ENCODE measurements at places on chromosomes 2 and 18.
A peak's percentile ranks its signal among the peaks of the same experiment; 100 is the strongest.

GRCh38 chr18:56076723-56077122 is 488.7 kb upstream of the TCF4 start:
- no peak for DNase-seq

DNA sequence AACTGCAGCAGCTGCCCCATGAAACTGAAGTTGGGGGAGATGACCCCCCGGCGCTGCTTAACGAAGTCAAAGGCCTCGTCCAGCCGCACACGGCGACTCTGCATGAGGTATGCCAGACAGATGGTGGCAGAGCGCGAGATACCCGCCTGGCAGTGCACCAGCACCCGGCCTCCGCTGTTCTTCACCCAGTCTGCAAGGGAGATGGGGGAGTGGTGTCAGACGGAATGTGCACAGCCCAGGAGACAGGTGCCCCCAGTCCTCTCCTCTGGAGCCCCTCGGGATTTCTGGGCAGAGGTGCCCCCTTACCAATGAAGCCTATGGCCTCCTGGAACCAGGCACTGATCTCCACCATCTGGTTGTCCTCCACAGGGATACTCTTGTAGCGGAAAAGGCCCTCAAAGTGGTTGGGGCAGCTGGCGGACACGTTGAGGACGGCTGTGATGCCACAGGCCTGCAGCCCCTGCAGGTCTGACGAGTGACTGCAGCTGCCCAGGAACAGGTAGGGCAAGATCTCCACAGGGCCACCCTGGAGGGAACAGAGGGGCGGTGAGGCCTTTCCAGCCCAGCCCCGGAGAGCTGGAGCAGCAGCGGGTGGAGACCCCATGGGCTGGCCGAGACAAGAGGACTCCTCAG is 1.3 kb downstream of the DUSP2 start:
- peak; percentile 66 for DNase-seq

GRCh38 chr2:23523373-23524260 is 138.6 kb downstream of the KLHL29 start:
- DNase-seq, result no peak

GRCh38 chr2:22282220-22282619 is 1102.8 kb upstream of the KLHL29 start:
- no peak for DNase-seq

GRCh38 chr2:33372940-33373553 is 103.4 kb upstream of the RASGRP3 start:
- DNase-seq, result peak; percentile 43

- no peak for DNase-seq
Observed at GRCh38 chr2:73821669-73822068, 7.1 kb upstream of the STAMBP start.

GRCh38 chr2:74439373-74439772 is 2.4 kb downstream of the RTKN start:
- DNase-seq, result no peak

- DNase-seq, result no peak
Observed at GRCh38 chr2:239061824-239062570, 214.1 kb downstream of the TWIST2 start.

- DNase-seq, result no peak
Observed at GRCh38 chr18:70296289-70296688, 7.4 kb downstream of the SOCS6 start.

DNA sequence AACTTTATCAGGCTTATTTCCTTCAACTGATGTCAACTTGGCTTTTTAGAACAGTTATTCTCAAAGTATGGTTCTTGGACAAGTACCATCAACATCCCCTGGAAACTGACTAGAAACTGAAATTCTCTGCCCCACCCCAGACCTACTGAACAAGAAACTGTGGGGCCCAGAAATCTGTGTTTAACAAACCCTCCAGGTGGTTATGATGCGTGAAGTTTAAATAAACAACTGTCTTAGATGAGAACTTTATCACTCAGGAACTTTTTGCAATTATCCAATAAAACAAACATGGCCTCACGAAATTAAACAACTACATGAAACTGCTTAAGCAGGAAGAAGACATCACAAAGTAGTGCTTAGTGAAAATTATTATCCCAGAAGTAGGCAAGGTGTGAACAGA is 4.4 kb downstream of the HIBCH start:
- no peak for DNase-seq

- no peak for DNase-seq
Observed at GRCh38 chr2:38960609-38961320, 71.1 kb downstream of the ARHGEF33 start.

GRCh38 chr2:61328707-61329251 is 142.1 kb downstream of the USP34 start:
- DNase-seq, result no peak

- no peak for DNase-seq
Observed at GRCh38 chr18:4748975-4749374, 293.9 kb upstream of the DLGAP1 start.

- no peak for DNase-seq
Observed at GRCh38 chr2:230825354-230825753, 39.4 kb upstream of the ITM2C start.

- no peak for DNase-seq
Observed at GRCh38 chr2:165876269-165876668, 77.3 kb downstream of the TTC21B start.

GRCh38 chr2:150663143-150663542 is 175.7 kb upstream of the RND3 start:
- DNase-seq, result no peak

GRCh38 chr2:217393585-217394032 is 533.7 kb upstream of the TNP1 start:
- DNase-seq, result no peak
